ENCODE measurements at places on chromosomes 1 and 21.

GRCh38 chr1:220529521-220530020 lies 1.6 kb downstream of the MARK1 start:
- DNase-seq: no peak

DNA sequence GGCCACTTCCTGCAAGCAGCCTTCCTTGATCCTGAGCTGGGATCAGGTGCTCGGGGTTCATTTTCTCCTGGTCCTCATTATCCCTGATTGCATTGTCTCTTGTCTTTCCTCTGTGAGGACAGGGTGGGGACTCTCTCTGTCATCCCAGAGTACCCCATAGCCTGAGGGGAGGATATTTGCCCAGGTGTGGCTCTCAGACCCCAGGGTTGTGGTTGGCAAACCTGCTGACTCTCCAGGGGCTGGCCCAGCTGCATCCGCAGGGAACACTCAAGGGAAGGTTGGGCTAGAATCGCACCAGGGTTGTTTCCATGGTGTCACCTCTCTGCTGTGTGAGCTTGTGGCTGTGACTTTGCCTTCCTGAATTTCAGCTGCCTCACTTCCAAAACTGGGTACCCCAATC lies 276.8 kb upstream of the C1orf174 start:
- DNase-seq: no peak

DNA sequence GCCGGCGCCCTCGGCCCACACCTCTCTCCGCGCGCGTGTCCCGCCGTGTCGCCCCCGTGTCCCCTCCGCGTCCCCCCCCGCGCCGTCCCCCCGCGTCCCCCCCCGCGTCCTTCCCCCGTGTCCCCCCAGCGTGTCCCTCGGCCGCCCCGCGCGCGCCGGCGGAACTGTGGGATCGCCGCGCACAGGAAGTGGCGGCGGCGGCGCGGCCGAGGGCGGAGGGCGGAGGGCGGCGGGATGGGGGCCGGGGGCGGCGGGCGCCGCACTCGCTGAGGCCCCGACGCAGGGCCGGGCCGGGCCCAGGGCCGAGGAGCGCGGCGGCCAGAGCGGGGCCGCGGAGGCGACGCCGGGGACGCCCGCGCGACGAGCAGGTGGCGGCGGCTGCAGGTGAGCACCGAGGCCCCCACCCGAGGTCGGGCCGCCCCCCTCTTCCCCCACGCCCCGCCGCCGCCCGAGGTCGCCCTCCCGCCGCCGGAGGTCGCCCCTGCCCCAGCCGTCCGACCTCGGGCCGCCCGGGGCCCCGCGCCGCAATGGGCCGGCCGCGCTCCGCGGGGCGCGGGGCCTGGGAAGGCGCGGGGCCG lies at the start of gene AGPAT3:
TSS of gene AGPAT3 (plus strand) at position 262 of the 578 bp plus-strand sequence. CDS start 94,459 bp downstream, outside the sequence.
- DNase-seq: no peak

DNA sequence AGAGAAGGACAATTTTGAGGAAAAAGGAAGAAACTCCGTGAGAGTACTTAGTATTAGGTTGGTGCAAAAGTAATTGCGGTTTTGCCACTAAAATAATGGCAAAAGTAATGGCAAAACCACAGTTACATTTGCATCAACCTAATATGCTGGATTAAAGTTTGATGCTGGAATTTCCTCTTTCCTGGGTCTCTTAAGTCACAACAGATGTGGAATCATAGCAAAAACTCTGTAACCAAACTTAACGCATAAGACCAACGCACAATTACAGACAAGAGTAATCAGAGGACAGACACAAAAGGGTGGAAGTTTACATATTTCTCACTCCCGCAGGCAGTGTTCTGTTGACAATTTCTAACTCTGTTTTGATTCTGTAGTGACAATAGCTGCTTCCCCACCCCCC lies 182.4 kb downstream of the BACH1 start:
- no peak for DNase-seq

- no peak for DNase-seq
Measured at GRCh38 chr1:8477983-8478362, 160.1 kb downstream of the SLC45A1 start.

All from neural crest cell (in vitro differentiated cells).